Activated CD4-positive, alpha-beta T cell treated with anti-CD3 and anti-CD28 coated beads, Interleukin-2, amount 50 U/mL, for 24 hours (primary cell): ENCODE measurements at places on chromosomes 7 and 10.

DNA sequence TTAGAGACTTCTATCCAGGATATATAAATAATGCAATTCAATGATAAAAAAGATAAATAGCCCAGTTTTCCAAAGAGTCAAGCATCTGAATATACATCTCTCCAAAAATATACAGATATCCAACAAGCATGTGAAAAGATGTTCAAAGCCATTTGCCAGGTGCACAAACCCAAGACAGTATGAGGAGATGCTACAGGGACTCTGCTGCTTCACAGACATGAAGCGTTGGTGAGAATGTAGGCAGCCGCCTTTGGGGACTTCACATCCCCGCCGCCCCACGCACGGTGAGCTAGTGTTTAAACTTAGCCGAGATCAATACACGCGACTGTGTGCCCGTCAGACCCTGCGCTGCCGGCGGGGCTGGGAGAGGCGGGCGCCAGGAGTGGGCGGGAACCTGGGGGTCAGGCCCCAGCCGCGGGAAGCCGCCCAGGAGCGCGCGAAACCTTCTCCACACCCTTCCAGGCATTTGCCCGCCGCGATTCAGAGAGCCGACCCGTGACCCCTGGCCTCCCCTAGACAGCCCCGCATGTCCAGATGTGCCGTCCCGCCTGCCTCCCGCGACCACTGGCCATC lies 927 bp upstream of the ALOX5 start:
- DNase-seq, result no peak

DNA sequence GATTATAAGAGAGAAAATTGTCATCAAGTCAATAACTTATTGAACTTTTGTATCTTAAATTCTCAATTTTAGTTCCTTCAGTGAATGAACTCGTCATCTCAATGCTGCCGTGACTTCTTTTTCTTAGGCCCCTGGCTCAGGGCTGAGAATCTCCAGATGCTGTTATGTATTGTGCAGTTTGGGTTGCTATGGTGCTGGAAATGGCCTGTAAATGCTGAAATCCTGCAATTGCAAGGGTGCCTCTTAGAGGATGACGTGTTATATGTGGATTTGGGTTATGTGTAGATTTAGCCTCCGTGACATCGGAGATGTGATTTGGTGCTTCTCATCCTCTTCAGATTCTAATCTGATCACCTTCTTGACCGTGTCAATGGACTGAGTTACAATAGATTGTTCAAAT lies 55.7 kb upstream of the ZRANB1 start:
- no peak for DNase-seq

- DNase-seq, result no peak
Observed at GRCh38 chr7:132190683-132191082, 385.6 kb downstream of the PLXNA4 start.

DNA sequence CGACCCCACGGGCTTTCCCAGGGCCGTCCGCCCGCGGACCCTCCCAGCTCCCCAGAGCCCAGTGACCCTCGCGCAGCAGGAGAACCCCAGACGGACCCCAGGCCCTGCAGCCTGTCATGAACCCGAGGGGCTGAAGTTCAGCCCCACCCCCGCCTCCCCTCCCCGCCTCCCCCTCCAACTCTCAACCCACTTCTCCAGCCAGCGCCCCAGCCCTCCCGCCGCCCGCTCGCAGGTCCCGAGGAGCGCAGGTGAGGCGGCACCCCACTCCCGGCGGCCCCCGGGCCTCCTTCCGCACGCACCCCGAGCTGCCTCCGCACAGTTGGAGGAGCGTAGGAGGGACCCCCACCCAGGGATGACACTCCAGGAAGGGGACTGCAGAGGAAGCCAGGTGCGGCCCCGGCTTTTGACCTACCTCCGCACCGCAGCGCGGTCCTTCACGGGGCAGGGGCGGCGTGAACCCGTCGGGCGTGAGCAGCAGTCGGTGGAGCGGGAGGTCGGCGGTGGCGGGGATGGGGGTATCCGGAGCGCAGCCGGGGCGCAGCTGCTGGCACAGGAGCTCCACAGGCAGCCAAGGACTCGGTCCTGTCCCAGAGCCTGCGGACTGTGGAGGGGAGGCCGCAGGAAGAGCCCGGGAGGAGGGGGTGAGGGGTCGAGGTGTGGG lies at the start of gene TMEM176A:
TMEM176A (plus strand) TSS at position 189 of the 661 bp plus-strand sequence. CDS start 782 bp downstream, outside the sequence.
- no peak for DNase-seq

DNA sequence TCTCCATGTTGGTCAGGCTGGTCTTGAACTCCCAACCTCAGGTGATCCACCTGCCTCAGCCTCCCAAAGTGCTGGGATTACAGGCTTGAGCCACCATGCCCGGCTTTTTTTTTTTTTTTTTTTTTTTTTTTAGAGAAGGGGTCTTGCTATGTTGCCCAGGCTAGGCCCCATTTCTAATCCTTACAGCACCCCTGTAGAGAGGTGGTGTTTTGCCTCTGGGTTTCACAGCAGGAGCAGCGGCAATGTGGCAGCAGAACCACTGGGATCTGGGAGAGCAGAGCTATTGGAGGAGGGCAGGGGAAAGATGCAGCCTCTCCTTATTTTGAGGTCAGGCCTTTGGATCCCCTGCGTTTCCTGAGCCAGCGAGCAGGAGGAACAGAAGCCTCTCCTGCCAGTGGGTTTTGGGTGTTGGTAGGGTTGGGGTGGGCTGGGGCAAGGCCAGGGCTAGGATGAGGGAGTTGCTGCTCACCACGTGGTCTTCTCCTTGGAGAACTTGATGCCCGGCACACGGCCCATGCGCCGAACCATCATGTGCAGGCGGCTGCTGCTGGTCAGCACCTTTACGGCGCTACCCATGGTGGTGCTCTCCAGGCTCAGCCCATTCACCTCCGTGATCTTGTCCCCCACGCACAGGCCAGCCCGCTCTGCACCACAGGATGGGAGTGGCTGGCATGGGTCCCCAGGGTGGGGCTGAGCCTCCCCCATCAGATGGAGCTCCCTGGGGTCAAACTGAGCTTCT lies 7.8 kb downstream of the PDZD7 start:
- no peak for DNase-seq

- no peak for DNase-seq
Observed at GRCh38 chr7:27689150-27689549, 26.5 kb upstream of the HIBADH start.

GRCh38 chr7:26153823-26154783 lies 2.1 kb downstream of the NFE2L3 start:
- DNase-seq, result no peak
